ENCODE measurements at places on chromosomes 2 and 18.

GRCh38 chr2:102340778-102341177 is 14.8 kb upstream of the IL18R1 start:
- no peak for DNase-seq

DNA sequence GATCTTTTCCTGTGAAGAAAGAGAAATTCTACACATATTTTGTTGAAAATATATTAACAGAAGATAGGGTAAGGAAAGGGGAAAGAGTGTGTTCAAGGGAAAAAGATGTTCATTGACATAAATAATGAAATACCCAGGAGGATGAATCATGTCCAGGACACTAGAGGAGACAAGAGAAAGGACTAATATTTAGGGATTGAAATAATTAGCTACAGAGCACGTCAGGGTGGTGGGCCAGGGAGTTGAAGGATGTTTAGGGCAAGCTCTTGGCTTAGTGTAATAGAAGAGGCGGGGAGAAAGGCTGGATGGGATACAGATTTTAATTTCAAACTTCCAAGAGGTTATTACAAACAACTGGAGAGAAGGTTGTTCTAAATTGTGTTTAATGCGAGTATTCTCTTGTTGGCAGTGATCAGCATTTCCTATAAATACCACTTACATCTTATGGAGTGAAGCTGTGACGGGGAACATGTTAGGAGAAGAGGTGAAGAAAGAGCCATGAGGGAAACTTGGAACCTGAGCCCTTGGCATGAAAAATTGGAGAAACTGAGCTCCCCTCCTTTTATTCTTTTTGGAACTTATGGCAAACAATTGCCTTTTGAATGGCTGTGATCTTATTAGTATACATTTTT is 36.6 kb upstream of the CETN1 start:
- no peak for DNase-seq

- DNase-seq, result no peak
These were observed 30.1 kb upstream of the MBOAT2 start for GRCh38 chr2:9033385-9034168.

DNA sequence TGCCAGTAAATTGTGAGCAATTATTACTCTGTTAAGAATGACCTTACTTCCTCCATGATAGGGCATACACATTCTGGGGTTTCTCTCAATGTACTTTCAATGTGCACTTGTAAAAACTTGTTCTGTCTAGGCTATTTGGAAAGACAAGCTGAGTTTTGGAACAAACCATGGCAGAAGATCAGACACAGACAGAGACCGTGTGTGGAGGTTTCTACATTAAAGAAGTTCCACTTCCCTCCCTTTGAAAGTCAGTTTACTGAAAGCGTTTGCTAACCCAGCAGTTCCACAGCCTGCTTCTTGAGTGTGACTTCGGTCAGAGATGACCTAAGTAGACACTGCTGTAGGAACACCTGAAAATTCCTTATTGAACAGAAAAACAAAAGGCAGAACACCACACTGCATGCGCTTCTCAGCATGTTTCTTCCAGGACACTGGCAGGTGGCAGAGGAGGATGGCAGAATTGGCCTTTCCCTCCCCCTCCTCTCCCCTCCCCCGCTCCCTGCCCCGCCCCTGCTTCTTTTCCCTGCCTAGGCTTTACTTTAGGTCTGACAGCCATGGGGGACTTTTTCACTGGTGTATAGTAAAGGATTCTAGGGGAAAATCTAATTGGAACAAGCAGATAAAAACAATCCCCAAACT is 109.8 kb downstream of the NOL10 start:
- no peak for DNase-seq

- no peak for DNase-seq
These were observed 118.9 kb downstream of the VWA3B start for GRCh38 chr2:98205889-98206288.

DNA sequence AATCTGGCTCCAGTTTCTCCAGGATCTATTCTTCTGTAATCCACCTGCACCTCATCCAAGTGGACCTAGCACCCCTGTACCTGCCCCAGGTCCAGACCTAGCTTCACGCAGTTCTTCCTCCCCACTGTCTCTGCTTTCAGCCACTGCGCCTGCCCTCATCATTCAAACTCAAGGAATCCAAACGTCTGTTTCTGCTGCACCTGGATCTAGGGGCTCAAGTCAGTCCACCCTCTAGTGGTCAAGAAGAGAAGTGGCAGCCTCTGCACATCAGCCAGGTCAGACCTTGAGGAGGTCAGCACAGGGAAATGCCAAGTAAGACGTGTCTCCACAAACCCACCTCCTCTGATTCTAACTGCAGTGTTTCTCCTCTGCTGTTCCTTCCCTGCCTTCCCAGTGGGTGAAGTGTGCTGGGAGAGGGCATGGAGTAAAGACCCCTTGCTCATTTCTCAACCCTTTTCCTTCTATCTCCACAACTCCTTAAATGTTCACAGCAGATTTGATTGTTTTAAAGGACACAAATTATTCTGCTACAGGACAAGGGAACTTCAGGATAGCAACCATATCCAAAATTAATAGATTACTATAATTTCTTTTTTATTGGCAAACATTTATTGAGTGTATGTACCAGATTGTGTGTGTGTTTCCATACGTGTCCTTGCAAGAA is 8.6 kb upstream of the RNF152 start:
- DNase-seq, result no peak

DNA sequence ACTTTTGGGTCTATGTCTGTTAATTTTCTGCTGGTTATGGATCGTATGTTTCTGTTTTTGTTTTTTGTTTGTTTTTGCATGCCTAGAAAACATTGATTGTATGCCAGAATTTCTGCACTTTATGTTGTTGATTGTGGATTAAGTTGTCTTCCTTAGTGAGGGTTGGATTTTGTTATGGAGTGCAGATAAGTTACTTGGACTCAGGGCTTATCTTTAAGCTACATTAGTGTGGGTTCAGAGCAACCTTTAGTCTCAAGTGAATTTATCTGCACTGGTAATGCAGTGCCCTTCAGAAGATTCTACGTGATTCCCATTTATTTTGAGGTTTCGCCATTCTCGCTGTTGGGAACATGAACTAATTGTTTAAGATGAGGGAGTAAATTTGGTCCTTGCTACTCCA is 32.9 kb downstream of the UBR3 start:
- no peak for DNase-seq

DNA sequence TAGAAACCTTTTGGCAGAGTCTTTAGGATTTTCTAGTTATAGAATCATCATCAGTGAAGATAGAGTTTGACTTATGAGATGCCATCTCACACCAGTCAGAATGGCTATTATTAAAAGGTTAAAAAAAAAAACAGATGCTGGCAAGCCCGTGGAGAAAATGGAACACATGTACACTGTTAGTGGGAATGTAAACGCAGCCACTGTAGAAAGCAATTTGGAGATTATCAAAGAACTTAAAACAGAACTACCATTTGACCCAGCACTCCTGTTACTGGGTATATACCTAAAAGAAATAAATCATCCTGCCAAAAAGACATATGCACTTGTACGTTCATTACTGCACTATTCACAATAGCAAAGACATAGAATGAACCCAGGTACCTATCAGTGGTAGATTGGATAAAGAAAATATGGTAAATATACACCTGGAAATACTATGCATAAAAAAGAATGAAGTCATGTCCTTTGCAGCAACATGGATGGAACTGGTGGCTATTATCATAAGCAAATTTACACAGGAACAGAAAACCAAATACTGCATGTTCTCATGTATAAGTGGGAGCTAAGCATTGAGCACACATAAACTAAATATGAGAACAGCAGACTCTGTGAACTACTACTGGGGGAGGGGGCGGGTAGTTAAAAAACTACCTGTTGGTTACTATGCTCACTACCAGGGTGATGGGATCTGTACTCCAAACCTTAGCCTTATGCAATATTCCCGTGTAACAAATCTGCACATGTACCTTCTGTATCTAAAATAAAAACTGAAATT is 279.0 kb downstream of the KIAA1328 start:
- no peak for DNase-seq

DNA sequence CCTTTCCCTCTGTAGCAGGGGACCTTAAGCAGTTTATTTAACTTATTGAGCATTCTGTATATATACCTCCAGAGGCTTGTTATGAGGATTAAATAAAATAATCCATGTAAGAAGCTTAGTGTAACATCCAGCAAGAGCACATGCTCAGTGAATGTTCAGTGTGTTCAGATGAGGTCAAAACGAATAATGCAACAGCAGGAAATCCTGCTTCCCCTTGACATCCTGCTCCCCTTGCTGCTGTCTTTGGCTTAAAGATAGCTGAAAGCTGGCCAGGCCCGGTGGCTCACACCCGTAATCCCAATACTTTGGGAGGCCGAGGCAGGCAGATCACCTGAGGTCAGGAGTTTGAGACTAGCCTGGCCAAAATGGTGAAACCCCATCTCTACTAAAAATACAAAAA is 68.7 kb downstream of the COL4A4 start:
- no peak for DNase-seq

DNA sequence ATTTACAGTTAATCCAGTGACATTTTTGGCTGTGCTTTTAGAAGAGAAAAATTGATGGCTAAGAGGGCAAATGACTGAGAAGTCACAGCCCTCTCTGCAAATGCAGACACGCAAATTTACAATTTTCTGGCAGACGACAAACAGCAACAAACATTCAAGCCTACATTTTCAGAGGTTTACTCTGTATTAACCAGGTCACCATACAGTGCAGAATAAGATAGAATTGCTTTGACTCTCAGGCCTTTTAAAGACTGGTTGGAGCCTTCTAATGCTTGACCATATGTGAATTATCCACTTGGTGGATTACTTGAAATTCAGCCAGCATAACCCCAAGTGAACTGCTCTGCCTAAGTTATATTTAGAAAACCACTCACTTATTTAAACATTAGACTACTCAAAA is 280.9 kb upstream of the STON1 start:
- DNase-seq, result no peak

DNA sequence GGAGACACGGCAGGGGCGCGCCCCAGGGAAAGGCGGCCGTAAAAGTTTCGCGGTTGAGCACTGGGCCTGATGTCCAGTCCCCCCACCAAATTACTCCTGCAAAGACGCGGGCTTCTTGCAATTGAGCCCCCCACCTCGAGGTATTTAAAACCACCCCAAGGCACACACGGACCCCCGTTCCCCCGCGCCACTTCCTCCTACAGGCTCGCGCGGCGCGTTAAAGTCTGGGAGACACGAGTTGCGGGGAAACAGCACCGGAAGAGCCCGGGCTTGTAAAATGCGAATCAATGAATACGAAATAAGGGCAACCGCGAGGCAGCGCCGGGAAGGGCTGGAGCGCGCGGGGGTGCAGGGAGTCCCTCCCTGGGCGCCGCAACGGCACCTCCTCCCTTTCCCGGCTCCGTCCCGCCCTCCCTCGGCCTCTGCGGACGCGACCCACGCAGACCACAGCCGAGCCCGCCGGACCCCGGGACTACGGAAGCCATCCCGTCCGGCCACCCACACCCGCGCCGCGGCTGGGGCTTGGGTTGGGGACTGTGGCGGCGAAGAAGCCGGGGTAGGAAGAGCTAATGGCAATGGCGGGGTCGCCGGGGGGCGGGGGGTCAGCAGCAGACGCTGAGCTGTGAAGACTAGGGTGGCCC is 918 bp upstream of the NETO1 start:
- no peak for DNase-seq

DNA sequence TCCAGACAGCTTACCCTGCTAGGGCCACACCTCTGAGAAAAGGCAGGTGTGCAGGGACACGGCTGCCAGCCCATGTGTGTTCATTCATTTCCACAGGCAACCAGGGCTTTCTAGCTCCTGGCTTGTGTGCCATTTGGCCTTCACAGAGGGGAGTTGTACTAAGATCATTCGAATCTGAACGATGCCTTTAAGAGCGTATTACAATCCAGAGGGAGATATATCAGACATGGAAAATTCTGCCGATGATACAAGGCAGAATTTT is 64.2 kb upstream of the OTOF start:
- DNase-seq, result no peak

- no peak for DNase-seq
These were observed 41.4 kb downstream of the BMP10 start for GRCh38 chr2:68829749-68830148.

- no peak for DNase-seq
These were observed 19.2 kb upstream of the CAB39 start for GRCh38 chr2:230693411-230693810.

DNA sequence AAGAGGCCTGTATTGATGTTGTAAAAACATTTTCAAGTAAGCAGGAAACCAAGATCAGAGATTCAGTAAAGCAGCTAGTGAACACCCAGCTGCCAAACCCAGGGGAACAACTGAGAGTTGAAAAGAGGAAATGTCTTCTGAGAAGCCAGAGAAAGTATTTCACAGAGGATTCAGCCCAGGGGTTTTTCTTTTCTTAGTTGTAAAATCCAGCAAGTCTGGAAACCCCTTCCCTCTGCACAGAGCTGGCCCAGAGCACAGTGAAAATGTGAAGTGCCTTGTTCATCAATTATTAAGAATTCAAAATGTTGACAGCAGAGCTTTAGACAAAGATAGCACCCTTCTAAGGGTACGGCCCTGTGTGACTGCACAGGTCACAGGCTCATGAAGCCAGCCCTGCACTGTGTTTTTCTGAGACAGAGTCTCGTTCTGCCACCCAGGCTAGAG is 28.4 kb downstream of the AFF3 start:
- no peak for DNase-seq

GRCh38 chr18:46447792-46448191 is 209.2 kb downstream of the LOXHD1 start:
- DNase-seq, result no peak

DNA sequence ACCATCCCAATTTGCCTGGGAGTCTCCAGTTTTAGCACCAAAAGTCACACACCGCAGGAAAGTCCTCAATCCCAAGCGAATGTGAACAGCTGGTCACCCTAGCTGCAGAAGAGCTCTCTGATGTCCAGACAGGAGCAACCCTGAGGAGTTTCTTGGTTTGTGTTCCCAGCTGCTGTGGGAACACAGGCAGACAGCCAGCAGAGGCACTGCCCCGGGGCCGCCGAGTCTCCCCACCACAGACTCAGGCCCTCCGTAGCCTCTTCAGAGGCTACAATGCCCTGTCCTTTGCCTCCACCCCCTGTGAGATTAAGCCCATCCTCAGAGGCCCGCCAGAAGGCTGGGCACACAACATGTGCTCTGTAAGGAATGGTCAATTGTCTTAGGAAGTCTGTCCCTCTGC is 111.5 kb downstream of the TTC32 start:
- DNase-seq, result no peak

DNA sequence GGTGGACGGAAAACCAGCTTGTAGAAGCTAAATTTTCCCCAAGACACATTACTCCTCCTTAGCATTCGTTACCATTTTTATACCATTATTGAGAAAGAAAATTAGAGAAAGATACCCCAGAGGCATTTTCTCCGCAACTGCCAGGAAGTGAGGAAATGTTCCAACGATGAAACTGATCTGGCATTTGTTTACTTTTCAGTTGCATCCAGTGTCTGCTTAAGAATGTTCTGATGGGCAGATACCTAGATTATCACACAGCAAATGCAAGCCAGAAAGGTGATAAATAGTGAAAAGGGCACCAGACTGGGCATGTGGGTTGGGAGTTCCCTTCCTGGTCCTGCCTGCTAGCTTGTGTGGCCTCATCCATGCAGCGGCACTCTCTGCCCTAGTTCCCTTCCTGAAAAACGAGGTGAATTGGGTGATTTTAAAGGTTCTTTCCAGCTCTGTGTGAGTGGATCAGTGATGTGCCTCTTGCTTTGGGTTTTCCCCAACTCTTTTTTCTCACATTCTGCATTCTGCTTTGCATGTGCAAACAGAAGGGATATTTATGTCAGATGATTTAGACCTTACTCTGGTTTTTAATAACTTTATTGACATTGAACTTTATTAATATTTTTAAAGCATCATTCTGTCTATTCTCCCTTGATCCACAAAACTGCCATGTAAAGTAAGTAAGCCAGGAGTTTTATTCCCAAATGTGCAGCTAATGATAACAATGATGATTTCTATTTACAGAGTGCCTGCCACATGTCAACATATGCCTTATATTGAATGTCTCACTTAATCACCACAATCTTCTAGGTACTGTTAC is 139.6 kb downstream of the INSIG2 start:
- no peak for DNase-seq
